Cerebellar cortex (tissue), 1 donor: ENCODE measurements at places on chromosomes 3 and 15.

- no peak for DNase-seq
Measured at GRCh38 chr3:10160346-10160745, 4.4 kb upstream of the IRAK2 start.

DNA sequence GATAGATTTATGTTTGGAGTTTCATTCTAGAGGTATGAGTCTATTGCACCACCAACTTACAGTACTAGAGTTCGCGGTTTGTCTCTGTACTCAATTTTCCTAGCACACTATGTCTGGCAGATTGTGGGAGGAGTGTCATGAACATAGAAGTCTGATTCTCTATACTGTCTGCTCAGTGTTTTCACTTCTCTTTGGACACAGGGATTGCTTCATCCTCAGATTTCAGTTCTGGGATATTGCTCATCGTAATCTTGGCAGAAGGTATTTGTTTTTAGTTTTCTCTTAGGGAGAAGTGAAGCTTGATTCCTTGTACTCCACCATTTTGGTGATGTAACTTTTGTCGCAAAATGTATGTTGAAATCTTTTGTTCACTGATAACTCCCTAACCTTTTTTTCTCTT lies 27.8 kb upstream of the AZI2 start:
- no peak for DNase-seq

- no peak for DNase-seq
Measured at GRCh38 chr3:105653166-105653565, 215.6 kb downstream of the CBLB start.

GRCh38 chr3:84442533-84442932 lies 516.3 kb upstream of the CADM2 start:
- no peak for DNase-seq

- no peak for DNase-seq
Measured at GRCh38 chr3:126358038-126358815, 1.0 kb upstream of the KLF15 start.

GRCh38 chr15:32743411-32744140 lies 25.8 kb downstream of the GREM1 start:
- DNase-seq: no peak

DNA sequence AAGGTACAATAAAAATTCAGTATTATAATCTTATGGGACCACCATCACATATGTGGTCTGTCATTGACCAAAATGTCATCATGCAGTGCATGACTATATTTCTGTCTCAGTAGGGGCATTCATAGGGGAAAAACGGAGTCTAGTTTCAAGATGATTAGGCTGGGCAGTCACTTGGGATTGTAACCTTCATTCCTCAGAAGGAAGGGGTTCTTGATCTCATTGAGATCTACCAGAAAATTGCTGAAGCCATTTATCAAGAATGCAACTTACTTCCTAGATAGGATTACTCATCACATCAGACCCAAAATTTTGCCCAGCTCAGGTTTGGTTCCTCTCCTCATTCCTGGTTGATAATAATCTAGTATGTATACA lies 37.3 kb downstream of the BTD start:
- DNase-seq: no peak

DNA sequence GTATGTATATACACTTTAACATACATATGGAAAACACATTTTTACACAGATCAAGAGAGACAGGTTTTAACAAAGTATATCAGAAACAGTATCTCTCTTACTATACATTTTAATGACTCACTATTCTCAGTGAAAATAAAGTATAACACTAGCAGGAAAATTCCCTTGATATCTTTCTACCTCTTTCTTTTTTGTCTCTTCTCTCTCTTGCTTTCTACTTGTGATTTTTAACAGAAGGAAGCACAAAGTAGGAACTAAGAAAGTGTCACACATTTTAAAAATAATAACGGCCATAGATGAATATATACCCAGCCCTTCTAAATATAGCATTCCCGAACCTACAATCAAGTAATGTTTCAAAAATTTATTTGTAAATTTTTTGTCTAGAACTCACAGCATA lies 4.8 kb downstream of the DENND4A start:
- no peak for DNase-seq

GRCh38 chr3:30578986-30579579 lies 27.3 kb upstream of the TGFBR2 start:
- no peak for DNase-seq

DNA sequence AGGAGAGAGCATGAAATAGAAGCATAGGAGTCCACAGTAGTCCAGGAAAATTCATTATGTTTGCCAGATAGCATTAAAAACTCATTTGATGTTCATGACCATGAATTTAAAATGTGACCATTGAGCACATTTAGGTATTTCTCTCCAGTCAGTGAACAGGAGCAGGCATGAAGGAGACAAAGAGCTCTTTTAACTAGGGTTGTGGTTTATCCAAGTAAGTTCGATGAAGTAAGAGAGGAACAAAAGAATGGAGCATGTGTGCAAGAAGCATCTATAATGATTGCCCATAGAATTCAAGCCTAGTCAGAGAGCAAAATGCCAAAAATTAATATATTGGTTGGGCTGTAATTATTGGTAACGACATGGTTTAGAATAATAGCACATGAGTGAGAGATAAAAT lies 342.1 kb upstream of the CCDC54 start:
- DNase-seq: no peak

DNA sequence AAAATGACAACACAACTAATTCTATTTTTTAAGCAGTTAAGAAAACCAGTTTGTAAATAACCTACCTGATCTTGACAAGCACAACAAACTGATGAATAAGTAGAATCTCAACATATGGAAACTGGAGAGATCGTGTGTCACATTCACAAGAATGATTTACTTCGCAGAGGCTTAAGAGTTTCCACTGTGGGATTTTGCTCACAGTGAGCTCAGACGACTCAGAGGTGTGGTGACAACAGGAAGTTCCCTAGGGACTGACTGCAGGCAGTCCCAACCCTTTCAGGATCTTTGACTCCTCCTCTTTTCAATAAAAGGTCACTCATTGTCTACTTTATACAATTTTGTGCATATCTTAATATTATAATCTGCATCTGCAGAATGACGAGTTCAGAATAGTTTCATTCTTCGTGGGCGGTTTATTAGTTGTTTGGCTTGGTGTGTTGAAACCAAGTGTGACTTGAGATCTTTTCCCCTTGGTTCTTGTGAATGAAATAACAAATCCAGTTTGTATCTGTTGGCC lies at the start of gene LIPH:
Gene LIPH (minus strand): TSS at position 231 of the 520 bp plus-strand sequence. CDS start 117 bp downstream, at position 114.
- DNase-seq: no peak
